ENCODE measurements at places on chromosomes 4 and X.

DNA sequence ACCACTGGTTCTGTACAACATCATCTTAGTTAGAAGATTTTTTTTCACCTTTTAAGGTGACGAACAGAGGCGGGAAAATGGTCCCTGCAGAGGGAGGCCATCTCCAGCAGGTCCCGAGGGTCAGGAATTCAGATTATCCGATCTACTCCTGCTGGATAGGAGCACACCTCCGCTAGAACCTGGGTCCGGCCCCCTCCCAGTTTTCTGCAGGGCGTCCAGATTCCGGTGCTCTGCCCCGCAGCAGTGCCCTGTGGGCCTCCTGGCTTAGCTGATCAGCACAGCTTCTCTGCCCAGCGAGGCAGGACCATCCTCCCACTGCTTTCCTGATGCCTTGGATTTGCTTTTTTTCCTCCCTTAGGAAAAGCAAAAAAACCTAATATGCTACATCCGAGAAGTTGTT is 2.3 kb downstream of the TBL1X start:
- no peak for DNase-seq

DNA sequence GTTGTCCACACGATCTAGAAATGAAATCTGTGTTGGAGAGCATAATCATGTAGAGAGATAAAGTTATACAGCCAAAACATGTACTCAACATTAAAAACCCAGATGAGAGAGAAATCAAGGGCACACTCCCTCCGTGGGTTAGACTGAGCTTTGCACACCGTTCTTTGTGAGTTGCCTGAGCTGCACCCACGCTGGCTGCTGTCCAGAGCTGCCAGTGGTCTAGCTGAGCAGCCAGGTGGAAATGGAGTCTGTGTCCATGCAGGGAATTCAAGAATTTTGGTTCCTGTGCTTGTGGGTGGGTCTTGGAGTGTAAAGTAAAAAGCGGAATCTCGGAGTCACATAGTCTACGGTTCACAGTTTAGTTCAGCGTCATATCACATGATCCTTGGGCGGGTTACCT is 84.6 kb downstream of the GPR143 start:
- DNase-seq = no peak

GRCh38 chr4:116401293-116401692 is 684.1 kb downstream of the TRAM1L1 start:
- DNase-seq = no peak

- DNase-seq = no peak
Measured at GRCh38 chrX:72020788-72021187, 110.1 kb downstream of the NHSL2 start.

- DNase-seq = no peak
Measured at GRCh38 chr4:97432551-97432950, 710.7 kb downstream of the STPG2 start.

GRCh38 chr4:122293374-122294365 is 85.1 kb upstream of the ADAD1 start:
- DNase-seq = no peak

- no peak for DNase-seq
Measured at GRCh38 chrX:68995386-68995779, 166.6 kb downstream of the EFNB1 start.

DNA sequence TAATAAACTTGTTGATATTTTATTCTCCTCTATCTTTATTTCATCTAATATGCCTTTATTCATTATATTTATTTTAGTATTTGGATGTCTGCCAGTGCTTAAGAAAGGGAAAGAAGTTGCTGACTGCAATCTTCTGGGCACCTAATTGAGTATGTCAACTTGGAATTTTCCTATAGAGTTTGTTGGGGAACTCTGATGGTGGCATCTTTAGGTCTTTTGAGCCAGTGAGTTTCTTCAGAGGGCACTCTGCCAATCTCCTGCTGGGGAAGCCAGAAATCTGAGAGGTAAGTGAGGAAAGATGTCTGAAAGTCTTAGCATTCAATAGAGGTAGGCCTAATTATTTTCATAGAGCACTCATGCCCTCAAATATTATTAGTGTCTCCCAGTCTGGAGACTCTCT is 475.0 kb downstream of the GABRG1 start:
- no peak for DNase-seq

GRCh38 chr4:108301545-108302251 is 133.0 kb upstream of the LEF1 start:
- DNase-seq = no peak

DNA sequence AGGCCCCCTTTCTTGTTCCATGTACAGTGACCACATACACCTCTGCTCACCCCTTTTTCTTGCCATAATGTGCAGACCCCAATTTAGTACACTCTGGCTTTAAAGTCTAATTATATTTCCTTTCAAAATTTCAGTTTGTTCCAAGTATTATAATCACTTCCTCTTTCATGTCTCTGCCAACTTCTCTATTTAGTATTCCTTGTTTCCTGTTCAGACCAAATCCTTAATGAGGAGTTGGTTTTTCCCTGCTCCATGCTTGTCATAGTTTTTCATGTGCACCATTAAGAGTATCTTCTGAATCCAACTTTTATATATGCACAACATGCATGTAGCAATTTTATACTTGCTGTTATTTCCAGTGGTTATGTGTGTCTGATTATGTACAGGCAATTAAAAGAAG is 32.3 kb downstream of the USP53 start:
- DNase-seq = no peak

DNA sequence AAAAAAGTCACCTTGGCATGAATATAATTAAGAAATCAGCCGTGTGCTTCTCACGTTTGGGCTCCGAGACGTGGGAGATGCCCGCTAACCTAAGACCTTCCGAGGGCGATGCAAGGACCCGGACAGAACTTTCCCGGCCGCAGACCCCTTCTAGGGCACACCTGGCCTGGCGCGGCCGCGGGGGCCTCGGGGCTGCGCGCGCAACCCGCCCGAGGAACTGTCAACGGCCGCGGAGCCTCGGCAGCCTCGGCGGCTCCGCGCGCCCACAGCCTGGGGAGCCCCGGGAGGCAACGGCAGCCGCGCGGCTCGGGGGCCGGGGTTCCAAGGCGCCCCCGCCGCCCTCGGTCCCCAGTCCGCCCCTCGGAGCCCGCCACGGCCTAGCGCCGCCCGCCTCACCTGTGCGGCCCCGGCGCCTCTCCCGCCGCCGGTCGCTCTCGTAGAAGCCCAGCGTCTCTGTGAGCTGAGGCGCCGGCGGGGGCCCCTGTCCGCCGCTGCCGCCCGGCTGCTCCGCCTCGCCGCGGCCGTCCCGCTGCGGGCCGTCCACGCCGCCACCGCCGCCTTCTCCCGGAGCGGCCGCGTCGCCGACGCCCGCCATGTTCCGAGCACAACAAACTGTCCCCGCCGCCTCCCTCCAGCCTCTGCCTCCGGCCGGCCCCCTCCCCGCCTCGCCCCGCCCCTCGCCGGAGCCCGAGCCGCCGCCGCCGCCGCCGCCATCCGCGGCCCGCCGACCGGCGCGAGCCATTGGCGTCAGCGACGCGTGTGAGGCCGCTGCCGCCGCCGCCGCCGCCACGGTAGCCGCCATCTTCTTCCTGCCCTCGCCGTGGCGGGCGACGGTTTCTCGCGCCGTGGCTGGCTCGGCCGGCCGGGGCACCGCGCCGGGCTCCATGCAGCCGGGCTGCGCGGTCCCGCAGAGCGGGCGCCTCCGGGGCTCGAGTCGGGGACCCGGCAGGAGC is at the start of gene TAPT1:
TSS of gene TAPT1 (minus strand) at position 609 of the 953 bp plus-strand sequence. CDS start at position 595, 14 bp downstream.
- DNase-seq = peak; percentile 55

GRCh38 chr4:155603360-155603891 is 63.2 kb upstream of the GUCY1A1 start:
- no peak for DNase-seq

DNA sequence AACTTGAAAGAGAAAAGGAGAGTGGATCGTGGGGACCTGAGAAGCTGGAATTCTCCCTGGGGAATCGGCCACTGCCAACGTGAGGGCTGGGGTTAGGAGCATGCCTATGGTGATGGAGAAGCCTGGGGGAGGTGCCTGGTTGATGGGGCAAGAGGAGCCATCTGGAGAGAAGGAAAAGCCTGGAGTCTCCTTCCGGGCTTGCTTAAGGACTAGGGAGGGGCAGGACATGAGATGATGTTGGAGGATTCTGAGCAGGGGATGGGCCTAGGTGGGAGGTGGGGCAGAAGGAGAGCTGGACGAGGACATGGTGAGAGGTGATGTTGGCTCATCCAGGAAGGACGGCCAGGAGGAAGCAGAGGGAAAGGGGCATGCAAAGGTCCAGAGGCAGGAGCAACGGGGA is 35.0 kb upstream of the GYG2 start:
- no peak for DNase-seq

- DNase-seq = no peak
Measured at GRCh38 chr4:83054928-83055327, 19.9 kb downstream of the COPS4 start.

DNA sequence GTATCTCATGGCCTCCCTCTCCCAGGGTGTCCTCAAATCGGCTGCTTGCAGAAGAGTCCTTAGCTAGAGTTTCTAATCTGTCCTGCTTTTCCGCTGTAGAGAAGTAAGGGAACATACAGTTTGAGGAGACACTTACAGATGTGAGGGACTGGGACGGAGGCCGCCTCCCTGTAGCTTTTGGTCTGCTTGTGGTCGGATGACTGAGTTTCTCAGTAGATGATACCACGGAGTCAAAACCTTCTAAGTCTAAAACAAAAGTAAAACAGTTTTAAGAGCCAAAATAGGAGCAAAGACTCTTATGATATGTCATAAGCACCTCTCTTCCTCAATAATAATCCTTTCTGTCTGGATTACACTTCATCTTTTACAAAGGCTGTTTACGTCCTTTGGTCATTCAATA is 34.5 kb upstream of the MAP3K15 start:
- DNase-seq = no peak

- no peak for DNase-seq
Measured at GRCh38 chr4:176875446-176875930, 82.8 kb upstream of the VEGFC start.

DNA sequence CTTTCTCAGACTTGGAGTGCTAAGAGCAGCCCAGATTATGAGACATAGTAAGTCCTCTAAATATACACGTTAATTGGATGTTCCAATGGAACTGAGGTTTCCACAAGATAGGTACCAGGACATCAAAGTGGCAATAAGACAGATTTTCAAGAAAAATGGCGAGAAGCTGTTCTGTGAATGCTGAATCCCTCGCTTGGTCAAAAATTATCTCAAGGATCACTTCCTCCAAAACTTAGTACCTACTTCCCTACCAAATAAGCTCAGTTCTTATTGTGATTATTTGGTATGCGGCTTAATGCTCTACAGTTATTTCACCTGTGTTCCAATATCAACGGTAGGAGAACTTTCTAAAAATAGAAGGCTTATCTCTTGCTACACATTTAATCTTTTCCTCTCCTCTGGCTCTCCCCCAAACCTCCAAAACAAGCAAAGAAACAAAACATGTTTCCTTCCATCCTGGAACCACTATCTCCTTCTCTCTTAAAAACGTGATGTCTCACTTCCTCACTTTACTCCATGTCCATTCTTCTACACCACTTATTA is 14.7 kb downstream of the PDGFC start:
- DNase-seq = no peak

Data from stimulated activated CD8-positive, alpha-beta memory T cell treated with anti-CD3 and anti-CD28 coated beads, Interleukin-7, amount 100 ng/mL, for 1 hour (primary cell).